ENCODE measurements at places on chromosomes 6 and 20.

- no peak for DNase-seq
Observed at GRCh38 chr6:143959927-143960326, 48.1 kb downstream of the PLAGL1 start.

GRCh38 chr6:11770546-11771466 lies 7.8 kb downstream of the ADTRP start:
- DNase-seq: no peak

DNA sequence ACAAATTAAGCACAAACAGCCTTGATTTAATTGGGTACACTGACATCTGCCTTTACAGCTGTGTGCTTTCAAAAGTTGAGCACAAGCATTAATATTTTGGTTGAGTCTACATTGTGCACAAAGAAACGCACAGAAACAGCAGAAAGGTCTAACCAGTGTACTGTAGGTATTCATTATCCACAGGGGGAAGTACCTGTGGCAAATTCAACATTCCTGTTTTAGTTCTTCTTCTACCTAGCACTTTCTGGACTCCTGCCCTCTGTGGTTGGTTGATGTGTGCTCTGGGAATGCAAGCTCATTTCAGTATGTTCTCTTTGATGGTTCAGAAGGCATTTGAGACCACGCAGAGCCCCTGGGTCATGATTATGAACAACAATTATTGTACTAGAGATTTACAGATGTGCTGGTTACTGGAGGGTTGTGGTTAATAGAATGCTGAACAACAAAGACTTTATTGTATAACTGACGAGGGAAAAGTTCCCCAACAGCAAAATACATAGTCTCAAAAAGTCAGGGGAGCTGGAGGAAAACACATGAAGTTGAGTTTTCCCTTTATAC lies 26.6 kb upstream of the DAAM2 start:
- no peak for DNase-seq

GRCh38 chr6:85424981-85425380 lies 24.9 kb upstream of the NT5E start:
- no peak for DNase-seq

- no peak for DNase-seq
Observed at GRCh38 chr6:120826253-120826652, 508.0 kb downstream of the TBC1D32 start.

- DNase-seq: no peak
Observed at GRCh38 chr20:4728120-4728760, 6.5 kb downstream of the PRND start.

DNA sequence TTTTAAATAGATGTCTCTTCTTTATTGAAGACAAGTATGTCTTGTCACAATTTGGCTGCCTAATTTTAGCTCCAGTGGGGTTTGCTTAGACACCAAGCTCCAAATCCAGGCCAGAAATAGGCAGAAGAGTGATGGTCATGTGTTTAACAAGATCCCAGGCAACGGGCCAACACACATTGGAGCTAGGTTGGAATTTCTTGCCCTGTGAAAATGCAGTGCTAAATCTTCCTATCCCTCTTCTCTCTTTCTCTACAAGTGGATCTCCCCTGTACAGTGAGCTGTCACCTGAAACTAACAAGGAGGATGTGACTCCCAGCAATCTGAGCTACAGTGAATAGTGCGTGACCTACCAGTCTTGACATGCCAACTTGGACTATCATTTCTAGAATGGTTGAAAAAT lies 65.3 kb upstream of the VGLL2 start:
- no peak for DNase-seq

DNA sequence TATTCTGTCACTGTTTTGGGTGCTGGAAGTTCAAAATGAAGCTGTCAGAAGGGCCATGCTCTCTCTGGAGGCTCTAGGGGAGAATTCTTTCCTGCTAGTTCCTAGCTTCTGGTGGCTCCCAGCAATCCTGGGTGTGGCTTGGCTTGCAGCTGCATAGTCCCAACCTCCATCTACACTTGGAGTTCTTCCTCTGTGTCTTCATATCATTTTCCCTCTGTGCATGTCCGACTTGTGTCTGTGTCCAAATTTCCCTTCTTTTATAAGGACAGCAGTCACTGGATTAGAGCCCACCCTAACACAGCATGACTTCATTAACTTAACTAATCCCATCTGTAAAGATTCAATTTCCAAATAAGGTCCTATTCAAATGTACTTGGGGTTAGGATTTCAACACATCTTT lies 23.3 kb upstream of the ENPP1 start:
- DNase-seq: no peak

GRCh38 chr6:15888798-15889772 lies 226.3 kb upstream of the DTNBP1 start:
- no peak for DNase-seq

- no peak for DNase-seq
Observed at GRCh38 chr6:142631517-142632385, 313.2 kb downstream of the HIVEP2 start.

DNA sequence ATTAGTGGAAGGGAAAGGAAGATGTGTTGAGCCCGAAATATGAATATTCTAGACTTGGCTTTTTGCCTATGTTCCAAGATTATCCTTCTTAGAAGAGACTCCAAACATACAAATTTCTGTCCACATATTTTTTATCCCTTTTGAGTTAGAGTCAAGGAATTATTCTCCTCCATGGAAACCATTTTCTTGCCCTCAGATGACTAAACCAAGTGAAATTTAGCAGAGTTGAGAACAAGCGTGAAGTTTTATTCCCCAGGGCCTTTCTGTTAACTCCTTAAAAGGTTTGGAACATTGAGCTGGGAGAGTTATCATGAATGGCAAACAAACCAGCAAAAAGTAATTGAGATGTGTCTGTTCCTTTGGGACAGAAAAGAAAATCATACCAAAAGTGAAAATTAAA lies 286.1 kb upstream of the PLCB4 start:
- DNase-seq: no peak

DNA sequence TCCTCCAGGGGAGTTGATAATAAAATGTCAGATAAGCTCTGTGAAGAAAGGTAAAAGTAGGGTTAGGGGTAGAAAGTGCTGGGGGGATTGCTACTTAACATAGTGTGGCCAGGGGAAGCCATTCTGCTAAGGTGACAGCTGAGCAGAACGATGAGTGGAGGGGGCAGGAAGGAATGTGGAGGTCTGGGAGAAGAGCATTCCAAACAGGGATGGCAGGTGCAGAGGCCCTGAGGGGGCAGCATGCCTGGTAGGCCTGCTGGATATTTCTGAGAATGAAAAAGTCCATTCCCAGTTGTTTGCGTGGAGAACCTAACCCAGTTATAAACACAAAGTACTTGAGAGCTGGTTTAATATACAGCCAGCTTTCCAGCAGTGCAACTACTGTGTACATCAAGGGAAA lies 9.3 kb downstream of the GFRA4 start:
- DNase-seq: no peak

DNA sequence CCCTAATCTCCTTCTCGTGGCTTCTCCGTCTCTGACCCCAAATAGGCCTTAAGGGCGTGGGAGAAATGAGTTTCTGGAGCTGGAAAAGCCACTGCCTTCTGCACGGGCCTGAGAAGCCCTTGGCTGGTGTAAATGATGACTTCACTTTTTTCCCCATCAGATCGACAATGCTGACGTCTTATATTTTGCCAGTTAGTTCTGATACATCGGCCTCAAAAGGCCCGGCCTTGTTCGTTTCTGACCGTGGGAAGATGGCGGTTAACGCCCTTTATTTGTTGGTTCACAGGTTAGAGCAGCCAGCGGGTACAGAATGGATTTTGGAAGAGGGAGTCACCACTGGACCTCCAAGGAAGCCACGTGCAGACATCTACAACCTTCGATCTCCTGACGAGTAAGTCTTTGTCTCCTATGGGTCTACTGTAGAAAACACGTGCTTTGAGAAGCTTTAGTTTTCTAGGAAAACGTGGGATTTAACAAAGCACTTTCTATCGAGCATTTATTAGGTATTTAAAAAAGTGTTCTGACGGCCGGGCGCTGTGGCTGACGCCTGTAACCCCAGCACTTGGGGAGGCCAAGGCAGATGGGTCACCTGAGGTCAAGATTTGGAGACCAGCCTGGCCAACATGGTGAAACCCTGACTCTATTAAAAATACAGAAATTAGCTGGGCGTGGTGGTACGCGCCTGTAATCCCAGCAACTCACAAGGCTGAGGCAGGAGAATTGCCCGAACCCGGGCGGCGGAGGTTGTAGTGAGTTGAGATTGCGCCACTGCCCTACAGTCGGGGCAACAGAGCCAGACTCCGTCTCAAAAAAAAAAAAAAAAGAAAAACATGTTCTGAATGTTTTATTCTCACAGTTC lies 1.2 kb upstream of the ZNFX1 start:
- DNase-seq: no peak

DNA sequence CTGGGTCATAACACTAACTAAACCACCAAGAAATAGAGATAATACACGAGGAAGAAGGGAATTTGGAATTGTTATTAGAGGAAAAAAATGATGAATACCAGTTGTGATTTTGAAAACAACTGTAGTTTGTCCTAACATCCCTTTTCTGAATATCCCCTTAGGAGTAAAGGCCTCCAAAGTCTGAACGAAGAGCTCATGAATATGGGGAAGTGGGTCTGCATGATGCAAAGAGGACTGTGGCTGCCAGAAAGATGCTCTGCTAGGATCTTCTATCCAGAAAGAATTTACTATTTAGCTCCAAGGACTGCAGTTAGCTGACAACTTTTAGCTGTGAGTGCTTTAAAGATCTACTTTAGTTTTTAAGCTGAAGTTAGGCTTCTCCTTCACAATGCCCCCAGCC lies 308.8 kb upstream of the HS3ST5 start:
- DNase-seq: no peak

DNA sequence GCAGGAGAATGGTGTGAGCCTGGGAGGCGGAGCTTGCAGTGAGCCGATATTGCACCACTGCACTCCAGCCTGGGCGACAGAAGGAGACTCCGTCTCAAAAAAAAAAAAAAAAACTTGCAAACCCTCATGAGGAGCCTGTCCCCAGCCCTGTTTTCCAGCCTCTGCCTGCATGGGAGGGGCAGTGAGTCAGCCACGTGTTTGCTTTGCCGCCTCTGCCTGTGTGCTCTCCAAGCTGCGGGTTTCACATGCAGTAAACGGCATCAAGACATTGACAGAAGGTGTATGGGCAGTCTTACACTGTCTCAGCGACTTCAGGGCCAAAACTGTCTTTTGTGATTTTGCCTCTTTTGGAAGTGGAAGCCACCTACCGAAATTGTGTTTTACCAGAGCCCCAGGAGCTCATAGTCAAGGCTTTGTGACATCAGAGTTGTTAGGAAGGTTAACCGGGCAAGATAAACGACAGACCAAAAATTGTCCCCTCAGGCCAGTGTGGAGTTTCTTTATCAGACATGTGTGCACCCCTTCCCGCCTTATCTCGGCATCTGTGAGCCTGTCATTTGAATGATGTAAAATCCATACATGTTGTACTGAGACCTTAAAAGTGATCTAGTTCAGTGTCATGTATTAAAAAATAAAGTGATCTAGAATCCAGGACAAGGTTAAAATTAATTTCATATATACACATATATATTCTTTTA lies 52.9 kb downstream of the RPP40 start:
- no peak for DNase-seq
